Stimulated activated CD4-positive, alpha-beta T cell treated with anti-CD3 and anti-CD28 coated beads, Interleukin-1b, Interleukin-23, amount 100 ng/mL, for 48 hours (primary cell): ENCODE measurements at places on chromosomes 6 and 20.

GRCh38 chr6:38113825-38114576 is 294.5 kb downstream of the ZFAND3 start:
- DNase-seq = no peak

GRCh38 chr6:111874025-111874415 is 768 bp upstream of the FYN start:
- peak; percentile 75 for DNase-seq

DNA sequence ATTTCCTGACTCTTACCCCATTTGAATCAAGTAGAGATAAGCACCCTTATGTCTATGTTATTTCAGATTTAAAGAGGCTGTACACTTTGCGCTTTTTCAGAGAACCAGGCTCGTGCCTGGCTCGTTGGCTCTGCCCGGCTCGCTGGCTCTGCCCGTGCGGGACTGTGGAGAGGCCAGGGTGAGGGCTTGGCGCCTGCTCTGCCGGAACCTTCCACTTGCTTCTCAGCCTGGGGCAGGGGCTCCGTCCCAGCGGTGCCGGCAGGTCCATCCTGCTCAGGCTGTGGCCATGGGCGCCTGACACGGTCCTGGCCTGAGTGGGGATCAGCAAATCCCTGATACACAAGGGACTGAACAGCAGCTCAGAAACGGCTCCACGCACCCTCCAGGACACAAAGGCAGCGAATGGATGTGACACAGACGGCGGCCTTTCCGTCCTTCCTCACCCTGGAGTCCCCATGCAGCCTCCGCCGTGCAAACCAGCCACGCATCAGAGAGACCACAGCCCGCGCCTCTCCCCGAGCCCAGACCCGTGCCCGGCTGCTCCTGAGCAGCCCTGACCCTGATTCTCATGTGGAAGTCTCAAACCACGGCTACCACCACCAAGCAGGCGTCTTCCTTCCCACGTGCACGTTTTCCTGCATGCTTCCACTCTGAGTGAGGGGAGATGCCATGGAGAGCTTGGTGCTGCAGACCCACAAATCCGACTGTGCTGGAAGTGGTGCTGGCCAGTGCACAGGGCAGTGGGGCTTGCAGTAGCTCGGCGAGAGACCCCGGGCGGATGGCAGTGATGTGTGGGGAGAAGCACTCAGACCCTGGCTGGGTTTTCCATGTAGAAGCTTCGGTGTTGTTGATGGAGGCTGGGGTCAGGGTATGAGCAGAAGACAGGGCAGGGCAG is 233.9 kb downstream of the ERMARD start:
- DNase-seq = no peak

GRCh38 chr20:3819411-3820047 is 818 bp upstream of the AP5S1 start:
- DNase-seq = no peak

GRCh38 chr20:986733-987355 is 15.3 kb downstream of the RSPO4 start:
- no peak for DNase-seq

DNA sequence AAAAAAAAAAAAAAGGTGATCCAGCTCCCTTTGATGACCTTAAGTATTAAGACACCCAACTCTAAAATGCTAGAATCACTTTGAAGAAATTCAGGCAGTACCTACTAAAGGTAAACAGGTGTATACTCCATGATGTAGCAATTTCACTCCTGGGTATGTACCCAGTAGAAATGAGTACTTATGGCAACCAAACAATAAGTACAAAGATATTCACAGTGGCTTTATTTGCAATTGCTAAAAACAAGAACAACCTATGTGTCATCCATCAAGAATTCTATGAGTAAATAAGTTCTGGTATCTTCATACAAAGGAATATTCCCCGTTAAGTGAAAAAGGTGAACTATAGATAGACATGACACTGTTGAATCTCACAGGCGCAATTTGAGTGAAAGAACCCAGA is 29.4 kb downstream of the MDGA1 start:
- DNase-seq = no peak

GRCh38 chr6:44036699-44037101 is 90.6 kb downstream of the MRPL14 start:
- DNase-seq = no peak

GRCh38 chr20:3727401-3728021 is 5.0 kb upstream of the HSPA12B start:
- no peak for DNase-seq

GRCh38 chr6:139693735-139694134 is 319.3 kb upstream of the CITED2 start:
- no peak for DNase-seq

- DNase-seq = no peak
Observed at GRCh38 chr6:98775205-98775604, 59.2 kb upstream of the POU3F2 start.

GRCh38 chr6:144211160-144211559 is 60.8 kb downstream of the STX11 start:
- no peak for DNase-seq

GRCh38 chr20:31560094-31560745 is 44.9 kb upstream of the ID1 start:
- peak; percentile 78 for DNase-seq

DNA sequence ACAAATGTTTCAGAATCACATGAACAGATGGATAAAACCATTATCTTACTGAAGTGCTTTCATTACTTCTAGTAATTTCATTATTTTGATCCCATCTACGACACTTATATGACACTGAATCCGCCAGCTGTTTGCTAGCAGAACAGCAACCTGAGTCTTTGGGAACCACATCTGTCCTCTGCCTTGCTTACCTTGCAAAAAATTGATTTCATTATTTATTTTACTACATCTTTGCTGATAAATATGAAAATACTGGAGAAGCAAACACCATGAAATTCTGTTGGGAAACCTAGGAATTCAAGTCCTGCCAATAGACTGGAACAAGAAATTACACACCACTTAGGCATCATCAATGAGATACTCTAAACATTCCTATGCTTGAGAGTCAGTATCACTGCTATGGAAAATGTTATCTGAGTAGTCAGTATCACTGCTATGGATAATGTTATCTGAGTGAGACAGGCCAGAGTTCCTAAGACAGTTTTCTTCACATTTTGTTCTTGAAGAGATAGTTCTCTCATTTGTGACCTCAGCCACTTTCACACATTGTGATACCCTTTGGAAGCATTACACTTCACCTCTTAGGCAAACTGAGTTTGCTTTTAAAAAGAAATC is 91.9 kb downstream of the PDE10A start:
- DNase-seq = no peak

DNA sequence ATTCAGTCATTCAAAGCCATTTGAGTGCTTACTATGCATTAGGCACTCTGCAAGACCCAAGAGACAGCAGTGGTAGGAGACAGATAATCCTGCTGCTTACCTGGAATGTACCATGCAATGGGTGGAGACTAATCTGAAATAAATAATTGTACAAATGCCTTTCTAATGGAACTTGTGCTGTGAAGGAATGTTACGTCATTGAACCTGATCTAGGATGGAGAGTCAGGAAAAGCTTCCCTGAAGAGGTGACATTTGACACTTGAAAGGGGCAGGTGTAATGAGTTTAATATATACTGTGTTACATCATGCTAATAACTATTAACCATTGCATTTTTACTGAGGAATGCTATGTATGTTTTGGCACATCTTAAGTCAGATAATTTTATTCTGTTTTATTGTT is 491.0 kb upstream of the FLRT3 start:
- no peak for DNase-seq

- DNase-seq = no peak
Observed at GRCh38 chr6:170149681-170150589, 140.9 kb downstream of the DLL1 start.

DNA sequence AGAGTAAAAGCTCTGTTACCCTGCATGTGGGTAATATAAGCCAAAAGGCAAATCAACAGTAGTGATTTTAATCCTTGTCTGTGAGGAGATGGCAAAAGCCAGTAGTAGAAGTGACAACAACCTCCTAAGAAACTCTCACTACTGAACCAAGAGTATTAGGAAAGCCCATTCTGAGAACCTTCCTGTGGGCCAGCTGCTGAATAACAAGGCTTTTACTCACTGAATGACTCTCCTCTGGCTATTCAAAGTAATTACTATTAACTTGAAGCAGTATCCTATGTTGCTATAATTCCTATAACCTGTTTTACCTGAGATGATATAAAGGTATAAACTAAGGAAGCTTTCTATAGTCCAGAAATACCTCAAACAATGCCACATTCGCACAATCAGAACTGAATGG is 55.1 kb downstream of the CHD6 start:
- DNase-seq = no peak

GRCh38 chr20:49747707-49748524 is 34.2 kb upstream of the B4GALT5 start:
- DNase-seq = no peak

- no peak for DNase-seq
Observed at GRCh38 chr20:10463622-10464021, 28.5 kb downstream of the SLX4IP start.

DNA sequence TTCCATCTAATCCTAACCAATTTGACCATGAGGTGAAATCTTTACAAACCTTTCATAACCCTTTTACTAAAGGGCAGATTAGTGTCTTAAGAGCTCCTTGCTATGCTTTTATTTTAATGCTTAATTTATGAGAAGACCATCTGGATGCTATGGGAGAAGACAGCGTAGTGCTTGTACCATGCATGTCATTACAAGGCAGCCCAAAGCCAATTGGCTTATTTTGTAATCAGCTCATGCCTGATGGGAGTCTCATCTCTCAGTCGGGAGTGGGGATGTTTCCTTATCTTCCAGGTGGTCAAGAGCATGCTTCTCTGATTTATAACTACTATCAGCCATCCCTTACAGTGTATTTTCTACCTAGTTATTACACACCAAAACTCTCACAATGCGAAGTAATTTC is 304.7 kb downstream of the FARS2 start:
- DNase-seq = no peak

- DNase-seq = no peak
Observed at GRCh38 chr6:68339488-68340131, 295.5 kb upstream of the ADGRB3 start.

GRCh38 chr6:157791450-157791849 is 31.6 kb upstream of the SNX9 start:
- no peak for DNase-seq

DNA sequence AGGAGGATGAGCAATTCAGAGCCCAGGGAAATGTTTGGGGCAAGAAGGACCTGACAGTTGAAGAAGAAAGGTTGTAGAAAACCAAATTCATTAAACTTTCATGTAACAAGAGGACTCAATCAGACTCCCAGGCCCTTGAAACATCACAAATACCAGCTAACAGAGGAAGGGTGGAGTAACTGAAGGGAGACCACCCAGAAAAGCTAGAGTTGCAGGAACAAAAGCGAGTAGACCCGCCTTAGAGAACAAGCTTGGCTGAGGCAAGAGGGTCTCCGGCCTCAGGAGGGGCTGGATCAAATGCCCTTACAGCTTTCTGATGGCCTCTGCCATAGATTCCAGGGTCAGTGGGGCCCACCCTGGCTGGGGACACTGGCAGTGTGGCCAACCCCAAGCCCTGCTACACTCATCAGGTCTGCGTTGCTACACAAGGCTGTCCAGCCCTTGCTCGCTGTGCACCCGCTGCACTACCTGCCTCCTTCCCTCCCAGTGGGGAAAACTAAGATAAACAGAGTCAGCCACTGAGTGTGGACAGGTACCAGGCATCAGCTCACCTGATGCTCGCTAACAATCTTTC is 110.0 kb downstream of the SLC23A2 start:
- no peak for DNase-seq

DNA sequence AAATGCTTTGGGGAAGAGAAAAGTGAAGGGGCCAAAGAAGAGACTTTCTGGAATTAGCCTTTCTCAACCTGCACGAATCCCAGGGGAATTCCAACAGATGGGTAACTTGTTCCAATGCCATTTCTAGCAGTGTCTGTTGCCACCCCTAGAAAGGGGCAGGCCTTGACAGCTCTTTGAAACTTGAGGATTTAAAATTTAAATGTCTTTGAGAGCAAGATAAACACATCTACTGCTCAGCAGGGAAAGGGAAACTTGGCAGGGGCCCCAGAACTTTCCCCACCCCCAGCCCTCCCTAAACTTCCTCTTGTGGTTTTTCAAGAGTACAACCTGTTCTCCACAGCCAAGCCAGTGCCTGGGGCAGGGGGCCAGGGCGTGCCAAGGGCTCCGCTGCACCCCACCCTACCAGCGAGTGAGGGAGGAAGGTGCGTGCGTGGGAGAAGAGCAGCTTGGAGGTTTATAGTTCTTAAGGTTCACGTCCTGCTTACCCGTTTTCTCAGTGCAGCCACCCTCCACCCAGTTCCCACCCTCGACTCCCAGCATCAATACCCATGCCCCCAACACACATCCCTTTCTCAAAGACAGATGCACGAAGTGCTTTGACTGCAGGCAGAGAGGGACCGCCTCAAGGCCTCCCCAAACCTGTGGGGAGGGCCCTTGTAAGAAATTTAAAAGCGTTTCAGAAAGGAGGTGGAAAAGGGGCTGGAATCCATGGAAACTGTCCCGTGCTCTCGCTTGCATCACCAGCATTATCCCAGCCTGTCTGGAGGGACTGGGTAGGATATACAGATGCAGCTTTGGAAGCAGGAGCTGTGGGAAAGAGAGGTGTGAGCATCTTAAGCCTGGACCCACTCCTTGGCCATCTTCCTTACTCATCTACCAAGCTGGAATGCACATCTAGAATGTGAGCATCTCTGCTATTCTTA is 4.5 kb upstream of the TAF8 start:
- peak; percentile 67 for DNase-seq

DNA sequence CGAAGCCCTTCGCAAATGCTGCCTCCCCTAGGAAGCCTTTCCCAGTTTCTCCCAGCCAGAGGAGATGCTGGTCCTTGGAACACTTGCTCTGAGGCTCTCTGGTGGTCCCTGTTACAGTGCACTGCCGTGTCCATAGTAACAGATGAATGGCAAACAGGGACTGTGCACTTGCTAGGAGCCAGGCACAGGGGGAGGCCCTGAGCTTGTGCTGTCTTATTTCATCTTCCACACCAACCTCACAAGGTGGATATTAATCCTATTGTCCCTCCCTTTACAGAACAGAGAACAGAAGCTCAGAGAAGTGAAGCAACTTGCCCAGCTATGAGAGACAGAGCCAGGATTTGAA is 19.0 kb downstream of the SRC start:
- DNase-seq = no peak
